ENCODE measurements at places on chromosomes 5 and 9.

- no peak for DNase-seq
These were observed 5.1 kb upstream of the AHRR start for GRCh38 chr5:316210-317085.

DNA sequence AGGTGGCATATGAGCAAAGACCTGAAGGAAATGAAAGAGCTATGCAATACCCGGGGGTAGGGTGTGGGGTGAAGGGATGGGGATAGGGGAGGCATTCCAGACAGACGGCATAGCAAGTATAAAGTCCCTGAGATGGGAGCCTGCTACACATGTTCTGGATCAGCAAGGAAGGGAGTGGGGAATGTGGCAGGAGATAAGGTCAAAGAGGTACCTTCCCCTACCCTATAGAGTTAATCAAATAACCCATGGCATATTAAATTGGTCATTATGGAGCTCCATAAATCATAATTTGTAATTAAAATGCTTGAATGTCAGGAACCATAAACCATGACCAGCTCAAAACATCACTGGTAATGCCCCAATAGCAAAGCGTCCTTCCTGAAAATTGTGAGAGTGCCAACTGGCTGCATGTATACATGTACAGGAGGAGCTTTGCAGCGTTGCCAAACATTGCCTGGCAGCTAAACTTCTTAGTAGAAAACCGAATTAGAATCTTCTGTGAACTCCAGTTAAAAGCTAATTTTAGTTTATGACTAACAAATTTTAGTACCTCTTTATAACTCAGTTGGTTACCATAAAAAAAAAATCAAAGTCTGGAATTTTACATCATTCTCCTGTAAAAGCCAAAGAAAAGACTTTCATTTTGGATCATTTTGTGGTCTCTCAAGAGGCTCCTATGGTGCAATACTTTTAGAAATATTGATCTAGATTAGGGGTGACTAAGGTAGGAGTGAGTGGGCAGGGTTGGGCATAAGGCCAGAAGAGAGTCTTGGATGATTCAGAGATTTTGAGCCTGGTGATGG is 4.7 kb downstream of the DNAI1 start:
- DNase-seq: no peak

- DNase-seq: no peak
These were observed 42.5 kb downstream of the CYSTM1 start for GRCh38 chr5:140217299-140218026.

DNA sequence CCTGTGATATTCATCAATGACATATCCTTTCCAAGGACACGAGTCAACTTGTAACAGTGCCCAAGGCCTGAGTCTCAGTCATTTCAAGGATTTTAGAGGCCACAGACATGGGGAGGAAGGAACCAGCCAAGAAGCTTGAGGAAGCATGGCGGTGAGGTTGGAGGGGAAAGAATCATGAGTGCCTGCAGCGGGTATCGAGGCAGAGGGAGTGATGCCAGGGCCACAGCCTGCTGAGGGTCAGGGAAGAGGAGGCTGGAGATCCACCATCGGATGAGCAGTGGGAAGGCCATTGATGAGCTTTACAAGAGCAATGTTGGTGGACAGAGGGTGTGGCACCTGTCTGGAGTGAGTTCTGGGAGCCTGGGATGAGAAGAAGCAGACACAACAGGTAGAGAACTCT is 88.5 kb upstream of the IER5L start:
- DNase-seq: no peak

DNA sequence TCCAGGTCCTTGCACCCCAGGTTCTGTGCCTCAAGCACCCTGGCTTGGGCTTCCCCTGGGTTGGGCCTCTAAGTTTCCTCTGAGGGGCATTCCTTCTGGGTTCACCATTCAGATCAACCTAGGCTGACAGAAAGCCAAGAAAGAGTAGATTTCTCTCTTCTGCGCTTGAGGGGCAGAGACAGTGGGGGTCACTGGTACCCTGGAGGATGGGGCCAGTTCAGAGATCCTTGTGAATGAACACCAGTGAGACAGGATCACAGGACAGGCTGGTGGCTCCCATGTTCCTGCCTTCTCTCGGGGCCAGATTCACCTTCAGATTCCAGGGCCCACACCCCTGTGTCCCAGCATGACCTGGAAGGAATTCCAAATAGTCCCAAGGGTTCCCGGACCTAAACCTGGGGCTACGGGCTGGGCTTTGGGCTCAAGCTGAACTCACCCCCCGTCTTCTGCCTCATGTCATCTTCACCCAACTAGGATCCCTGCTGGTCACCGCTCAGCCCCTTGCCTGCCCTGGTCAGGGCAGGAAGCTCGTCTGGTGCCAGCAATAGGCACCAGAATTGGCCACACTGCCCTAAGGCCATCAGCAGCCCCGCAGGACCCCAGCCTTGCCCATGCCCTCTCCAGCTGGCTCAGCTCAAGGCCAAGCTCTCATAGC is 91.8 kb upstream of the MVB12B start:
- DNase-seq: no peak

DNA sequence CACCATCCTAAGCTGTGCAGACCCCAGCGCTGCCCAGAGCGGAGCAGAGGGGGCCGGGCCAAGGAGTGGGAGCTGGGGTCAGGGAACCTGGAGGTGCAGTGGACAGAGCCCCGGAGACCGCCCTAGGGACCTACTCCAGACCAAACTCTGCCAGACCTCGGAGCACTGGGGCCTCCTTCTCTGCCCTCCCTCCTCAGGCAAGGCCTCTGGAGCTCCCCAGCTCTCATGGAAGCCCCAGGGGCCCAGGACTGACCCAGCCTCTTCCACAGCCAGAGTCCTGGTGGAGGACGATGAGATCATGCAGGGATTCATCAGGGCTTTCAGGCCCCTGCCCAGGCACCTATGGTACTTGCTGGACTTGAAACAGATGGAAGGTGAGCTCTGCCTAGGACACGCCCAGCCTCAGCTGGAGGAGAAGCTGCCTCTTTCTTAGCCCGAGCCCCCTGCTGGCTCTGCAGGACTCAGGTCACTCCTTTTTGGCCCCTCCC is 3.6 kb downstream of the PAEP start:
- no peak for DNase-seq

DNA sequence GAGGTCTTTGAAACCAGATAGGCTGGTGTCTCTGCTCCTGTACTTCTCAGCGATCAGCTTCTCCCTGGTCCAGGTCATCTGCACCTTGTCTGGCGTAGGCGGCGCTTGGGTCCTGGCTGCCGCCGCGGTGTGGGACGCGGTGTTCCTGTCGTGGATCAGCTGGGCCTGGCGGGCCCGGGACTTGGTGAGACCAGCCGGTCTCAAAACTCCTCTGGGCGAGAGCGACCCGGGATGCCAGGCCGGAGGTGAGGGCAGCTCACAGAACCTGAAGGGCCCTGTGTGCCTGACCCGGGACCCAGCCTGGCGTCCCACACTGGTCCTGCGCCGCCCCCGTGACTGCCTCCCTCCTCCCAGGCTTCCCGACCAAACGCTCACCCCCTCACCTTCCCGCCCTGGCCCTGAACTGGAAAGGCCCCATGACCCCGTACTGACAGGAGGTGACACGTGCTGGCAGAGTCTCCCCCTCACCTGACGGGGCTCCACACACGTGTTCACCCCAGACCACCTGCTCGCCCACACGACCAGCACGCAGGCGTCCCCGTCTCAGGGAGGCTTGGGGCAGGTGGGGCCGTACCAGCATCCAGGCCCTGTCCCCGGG is 49.0 kb downstream of the NKD2 start:
- DNase-seq: no peak

DNA sequence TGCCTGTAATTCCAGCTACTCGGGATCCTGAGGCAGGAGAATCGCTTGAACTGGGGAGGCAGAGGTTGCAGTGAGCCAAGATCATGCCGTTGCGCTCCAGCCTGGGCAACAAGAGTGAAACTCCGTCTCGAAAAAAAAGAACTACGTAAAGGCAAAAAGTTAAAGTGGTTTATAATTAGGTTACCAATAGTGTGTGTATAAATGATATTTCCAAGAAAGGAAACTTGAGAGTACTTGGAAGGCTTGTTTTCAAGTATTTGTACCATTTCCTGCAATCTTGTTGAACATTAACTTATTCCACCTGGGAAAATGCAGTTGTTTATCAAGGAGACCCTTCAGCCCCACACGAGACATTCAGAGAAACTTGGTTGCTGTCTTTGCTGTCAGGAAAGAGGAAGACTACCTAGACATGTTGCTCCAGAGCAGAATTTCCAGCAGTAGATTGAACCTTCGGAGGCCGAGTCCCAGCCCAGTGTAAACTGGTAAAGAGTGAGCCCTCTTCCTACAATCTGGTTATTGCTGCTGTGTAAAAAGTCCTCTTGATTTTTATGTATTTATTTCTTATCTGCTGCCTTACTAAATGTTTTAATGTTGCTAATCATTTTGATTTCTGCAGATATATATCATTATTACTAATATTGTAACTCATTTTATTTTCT is 30.1 kb downstream of the STXBP1 start:
- DNase-seq: no peak

All from stimulated activated CD8-positive, alpha-beta memory T cell treated with anti-CD3 and anti-CD28 coated beads, Interleukin-15, amount 100 ng/mL, for 1 hour (primary cell).